ENCODE measurements at places on chromosomes 2 and 18.
A peak's percentile ranks its signal among the peaks of the same experiment; 100 is the strongest.

- DNase-seq: no peak
Observed at GRCh38 chr18:51522338-51522737, 324.9 kb upstream of the MEX3C start.

GRCh38 chr2:125710561-125710960, 945.4 kb upstream of the GYPC start:
- DNase-seq: no peak

DNA sequence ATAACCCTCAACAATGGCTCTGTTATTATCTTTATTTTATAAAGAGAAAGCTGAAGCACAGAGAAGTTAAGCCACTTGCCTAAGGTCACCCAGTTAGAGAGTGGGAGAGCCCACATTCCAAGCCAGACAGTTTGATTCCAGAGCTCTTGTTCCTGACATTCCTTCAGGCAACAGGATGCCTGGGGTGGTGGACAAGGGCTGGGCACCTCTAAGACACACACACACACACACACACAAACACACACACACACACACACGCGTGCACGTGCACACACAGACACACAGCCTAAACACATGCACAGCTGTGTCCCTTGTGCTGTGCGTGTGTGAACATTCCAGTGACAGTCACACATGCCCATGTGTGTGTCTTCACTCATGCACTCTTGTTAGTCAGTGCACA, 26.4 kb downstream of the CELF4 start:
- DNase-seq: no peak

DNA sequence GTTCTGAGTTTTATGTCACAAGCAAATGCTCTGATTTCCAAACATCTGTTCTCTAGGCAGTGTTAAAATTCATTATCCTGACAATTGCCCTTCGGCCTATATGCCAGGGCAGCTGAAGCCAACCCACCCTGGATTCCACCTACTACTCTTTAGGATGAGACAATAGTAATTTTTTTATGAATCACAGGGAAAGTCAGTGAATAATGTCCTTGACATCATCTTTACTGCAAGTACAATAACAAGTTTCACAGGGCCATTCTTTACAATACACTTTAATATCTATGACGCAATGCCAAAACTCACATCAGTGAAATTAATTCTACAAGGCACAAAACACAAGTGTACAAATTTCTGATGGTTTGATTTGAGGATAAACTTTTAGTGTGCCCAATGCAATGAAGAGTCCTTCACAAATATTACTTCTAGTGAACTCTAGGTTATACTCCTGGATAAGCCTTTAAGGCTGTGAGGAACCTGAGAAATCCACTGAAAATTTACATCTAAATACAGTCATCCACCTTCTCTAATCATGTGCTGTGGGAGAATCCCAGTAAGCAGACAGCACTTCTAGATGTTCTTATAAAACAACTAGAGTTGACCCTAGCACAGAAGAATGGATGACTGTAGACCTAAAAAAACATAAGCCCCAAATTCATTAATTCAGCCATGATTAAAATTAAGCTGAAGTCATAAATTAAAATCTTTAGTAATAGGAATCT, 77.3 kb upstream of the CTLA4 start:
- DNase-seq: no peak

GRCh38 chr18:76246590-76246989, 248.5 kb downstream of the ZNF516 start:
- no peak for DNase-seq

GRCh38 chr2:240325016-240326007, 110.2 kb upstream of the GPC1 start:
- DNase-seq: no peak

GRCh38 chr2:8740136-8740535, 58.3 kb downstream of the ID2 start:
- no peak for DNase-seq

GRCh38 chr2:191634791-191635190, 43.1 kb upstream of the NABP1 start:
- DNase-seq: no peak

- no peak for DNase-seq
Observed at GRCh38 chr18:50275503-50276036, 5.8 kb downstream of the MBD1 start.

GRCh38 chr2:163343316-163343715, 392.5 kb downstream of the FIGN start:
- no peak for DNase-seq

- DNase-seq: peak; percentile 19
Observed at GRCh38 chr18:6785001-6785400, 55.5 kb downstream of the ARHGAP28 start.

GRCh38 chr2:119053700-119054436, 104.7 kb downstream of the C1QL2 start:
- DNase-seq: no peak

GRCh38 chr2:108889907-108890306, 99.1 kb downstream of the EDAR start:
- no peak for DNase-seq

GRCh38 chr2:98709535-98709934, 21.4 kb downstream of the MGAT4A start:
- no peak for DNase-seq

DNA sequence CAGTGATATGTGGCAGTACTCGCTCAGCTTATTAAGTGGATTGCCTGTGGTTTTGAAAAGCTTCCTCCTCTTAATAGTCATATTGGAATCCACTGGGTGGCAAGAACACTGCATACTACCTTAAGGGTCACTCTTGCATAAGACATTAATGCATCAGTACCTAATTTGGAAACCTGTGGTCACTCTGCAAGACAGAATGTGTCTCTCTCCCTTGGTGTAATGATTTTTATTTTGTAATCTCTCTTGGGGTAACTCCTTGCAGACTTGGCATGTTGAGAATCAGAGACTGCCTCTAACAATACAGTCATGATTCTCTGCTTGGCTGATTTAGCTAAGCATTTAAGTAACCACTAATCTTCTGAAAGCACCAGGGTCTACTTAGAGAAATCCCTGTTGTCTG, 33.0 kb upstream of the IER3IP1 start:
- no peak for DNase-seq

DNA sequence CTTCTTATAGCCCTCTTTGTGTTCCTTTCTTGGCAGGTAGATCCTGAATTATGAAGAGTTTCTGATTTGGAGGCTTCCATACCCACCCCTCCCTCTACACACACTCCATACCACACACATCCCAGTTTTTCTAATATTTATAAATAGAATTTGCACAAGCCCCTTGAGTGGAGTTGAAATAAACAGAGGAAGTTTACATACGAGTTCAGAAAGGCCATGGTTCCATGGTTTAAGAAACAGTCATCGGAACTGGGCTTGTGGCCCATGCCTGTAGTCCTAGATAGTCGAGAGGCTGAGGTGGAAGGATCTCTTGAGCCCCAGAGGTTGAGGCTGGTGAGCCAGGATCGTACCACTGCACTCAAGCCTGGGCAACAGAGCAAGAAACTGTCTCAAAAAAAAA, 62.7 kb upstream of the TANC1 start:
- no peak for DNase-seq

DNA sequence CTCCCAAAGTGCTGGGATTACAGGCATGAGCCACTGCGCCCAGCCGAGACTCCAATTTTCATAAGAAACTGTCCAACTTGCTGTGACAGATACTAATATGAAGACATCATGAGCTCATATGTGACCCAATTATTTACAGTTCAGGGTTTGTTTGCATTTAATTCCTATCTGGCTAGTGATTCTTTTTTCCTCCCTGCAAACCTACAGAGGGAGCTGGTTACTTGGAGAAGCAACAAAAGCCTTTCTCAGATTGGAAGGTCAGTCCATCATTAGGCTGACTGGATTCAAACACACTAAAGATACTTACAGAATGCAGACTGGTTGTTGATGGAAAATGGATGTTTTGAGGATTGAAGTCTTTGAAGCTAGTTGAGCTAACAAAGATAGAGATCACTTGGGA, 176.4 kb downstream of the ANKRD44 start:
- DNase-seq: no peak

GRCh38 chr2:67260343-67261277, 136.5 kb upstream of the ETAA1 start:
- peak; percentile 86 for DNase-seq

- no peak for DNase-seq
Observed at GRCh38 chr2:8249769-8250168, 432.1 kb upstream of the ID2 start.

DNA sequence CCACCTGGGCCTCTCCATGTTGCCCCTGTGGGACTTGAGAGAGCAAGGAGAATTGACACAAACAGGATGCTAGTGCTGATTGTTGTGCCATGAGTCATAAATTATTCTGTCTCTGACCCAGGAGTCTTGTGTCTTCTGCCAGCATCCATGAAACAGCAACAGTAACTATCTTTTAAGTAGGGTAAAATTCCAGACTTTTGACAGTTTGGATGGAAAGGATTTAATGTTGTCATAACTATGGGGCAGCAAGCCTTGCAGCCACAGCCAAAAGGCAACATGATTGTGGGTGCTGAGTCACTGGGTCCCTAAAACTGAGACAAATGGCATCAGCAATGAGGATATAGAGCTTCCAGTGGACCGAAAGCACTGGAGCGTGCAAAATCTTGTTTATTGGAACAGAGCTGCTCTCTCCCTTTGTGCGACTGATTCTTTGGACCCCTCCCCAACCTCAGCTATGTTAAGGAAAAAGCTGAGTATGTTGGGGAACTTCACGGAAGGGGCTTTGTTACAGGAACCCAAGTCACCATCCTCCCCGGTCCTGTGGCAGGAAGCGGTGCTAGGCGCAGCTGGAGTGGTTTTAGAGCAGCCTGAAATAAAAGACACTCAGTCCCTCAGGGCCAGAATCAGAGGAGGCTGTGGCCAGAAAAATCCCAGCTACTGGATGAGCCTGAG, 9.6 kb upstream of the ITPRIPL1 start:
- peak; percentile 43 for DNase-seq

DNA sequence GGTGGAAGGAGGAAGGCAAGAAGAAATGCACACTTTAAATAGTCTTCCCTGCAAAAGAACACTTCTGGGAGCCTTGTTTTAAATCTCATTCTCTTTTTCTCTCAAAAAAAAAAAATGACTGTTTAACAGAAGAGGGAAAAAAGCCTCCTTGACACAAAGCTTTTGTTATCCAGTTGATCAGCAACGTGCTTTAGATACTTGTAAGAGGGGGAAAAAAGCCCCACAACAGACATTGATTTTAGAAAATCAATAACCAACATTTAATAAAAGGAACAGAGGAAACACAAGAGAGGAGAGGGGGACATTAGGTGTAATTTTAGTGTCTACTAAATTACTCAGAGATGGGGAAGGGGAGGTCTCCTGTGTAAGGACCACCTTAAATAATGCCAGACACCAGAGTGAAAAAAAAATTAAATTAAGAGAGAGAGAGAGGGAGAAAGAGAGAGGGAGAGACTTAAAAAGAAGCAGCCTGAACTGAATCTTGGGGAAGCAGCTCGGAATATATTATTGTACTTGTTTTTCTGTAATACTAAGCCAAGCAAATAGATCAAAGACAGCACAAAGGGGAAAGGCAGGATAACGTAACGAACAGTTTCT, 4.7 kb downstream of the ZEB2 start:
- no peak for DNase-seq

- no peak for DNase-seq
Observed at GRCh38 chr2:54076586-54076985, 38.8 kb upstream of the ACYP2 start.

All from HS-27A (cell line).